ENCODE measurements at places on chromosomes 5 and 9.

- no peak for DNase-seq
Observed at GRCh38 chr9:81671880-81672280, 17.5 kb downstream of the TLE1 start.

- DNase-seq: no peak
Observed at GRCh38 chr9:138075496-138075895, 197.9 kb downstream of the CACNA1B start.

DNA sequence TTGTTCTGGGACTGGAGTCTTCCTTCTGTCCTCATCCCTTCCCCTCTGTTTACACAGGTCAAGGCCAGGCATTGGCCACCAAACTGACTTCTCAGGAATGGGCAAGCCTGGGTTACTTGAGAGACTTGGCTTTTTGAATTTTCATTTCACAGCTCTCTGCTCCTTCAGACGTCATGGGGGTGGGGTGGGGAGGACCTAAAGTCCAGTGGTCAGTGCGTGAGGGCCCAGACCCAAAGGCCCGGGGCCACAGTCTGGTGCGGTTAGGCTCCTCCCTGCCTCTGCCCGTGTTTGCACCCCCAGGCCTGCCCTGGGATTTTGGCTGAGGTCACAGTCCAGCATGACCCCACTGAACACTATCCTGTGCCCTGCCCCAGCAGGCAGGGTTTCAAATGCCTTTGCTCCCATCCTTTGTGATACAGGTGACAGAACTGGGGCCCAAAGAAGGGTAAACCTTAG is 4.1 kb upstream of the CXXC5 start:
- DNase-seq: no peak

- DNase-seq: no peak
Observed at GRCh38 chr9:79154806-79155205, 417.0 kb upstream of the TLE4 start.

GRCh38 chr9:92392690-92393089 is 11.7 kb downstream of the OGN start:
- no peak for DNase-seq

Measured in stimulated activated CD4-positive, alpha-beta T cell treated with anti-CD3 and anti-CD28 coated beads, Interleukin-4, amount 100 ng/mL, for 4 hours (primary cell).